ENCODE measurements at places on chromosomes 3 and 15. TPM values are rescaled to one million over a fixed set of nuclear protein-coding genes. Genes with fewer than 3 reads are reported as not detected.

DNA sequence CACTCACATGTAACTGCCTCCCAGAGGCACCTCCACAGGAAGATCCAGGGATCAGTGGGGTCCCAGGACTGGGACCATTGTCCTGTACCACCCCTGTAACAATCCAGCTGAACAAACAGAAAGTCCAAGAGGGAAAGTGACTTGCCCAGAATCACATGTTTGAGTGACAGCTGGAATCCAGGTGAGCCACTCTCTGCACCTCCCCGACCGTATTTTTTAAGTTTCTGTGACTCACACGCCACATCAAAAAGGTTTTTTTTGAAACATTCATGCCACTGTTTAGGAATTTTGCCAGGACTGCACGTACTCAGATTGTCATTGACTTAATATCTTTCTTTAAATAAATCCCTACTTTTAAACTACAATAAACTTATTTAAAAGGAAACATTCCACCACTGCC is 9.8 kb upstream of the SLC6A1 start:
- DNase-seq = no peak

Gene SUCNR1
- not detected for total RNA-seq

DNA sequence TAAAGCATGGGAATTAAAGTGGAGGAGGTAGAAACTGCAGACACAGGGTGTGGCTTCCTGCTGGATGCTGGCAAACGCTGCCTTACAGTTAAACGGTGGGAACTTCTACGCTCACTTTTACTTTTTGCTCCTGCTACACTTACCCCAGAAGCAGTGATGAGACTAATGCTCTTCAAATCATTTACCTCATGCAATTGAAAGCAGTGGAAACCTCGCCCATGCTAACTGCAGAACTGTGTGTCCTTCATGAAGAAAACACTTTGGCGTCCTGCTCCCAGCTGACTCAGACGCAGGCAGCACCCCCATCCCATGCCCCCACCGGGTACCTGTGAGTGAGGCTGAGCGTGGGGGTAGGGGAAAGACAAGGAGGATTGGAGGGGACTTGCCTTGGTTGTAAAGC is 31.8 kb downstream of the UPK1B start:
- DNase-seq = no peak

- DNase-seq = no peak
Observed at GRCh38 chr3:108295421-108296175, 750 bp upstream of the HHLA2 start.

GRCh38 chr3:197540961-197541377 is 14.8 kb downstream of the BDH1 start:
- DNase-seq = no peak

DNA sequence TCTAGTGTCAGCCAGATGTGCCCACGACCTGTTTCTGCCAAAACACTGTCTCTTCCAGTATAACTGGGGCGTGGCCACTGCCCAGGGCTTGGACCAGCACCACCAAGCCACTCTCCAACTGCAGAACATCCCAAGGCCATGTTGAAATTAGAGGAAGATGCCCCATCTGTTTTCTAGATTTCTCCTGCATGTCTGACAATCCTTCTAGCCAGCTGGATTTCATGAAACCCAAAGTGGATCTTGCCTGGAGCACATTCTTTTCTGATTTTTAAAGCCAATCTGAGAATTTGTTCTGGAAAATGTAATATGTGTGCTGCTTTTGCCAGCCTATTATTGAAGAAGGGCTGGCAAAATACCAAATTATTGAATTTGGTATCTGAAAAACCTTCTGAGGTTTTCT is 182.5 kb downstream of the SLCO3A1 start:
- no peak for DNase-seq

DNA sequence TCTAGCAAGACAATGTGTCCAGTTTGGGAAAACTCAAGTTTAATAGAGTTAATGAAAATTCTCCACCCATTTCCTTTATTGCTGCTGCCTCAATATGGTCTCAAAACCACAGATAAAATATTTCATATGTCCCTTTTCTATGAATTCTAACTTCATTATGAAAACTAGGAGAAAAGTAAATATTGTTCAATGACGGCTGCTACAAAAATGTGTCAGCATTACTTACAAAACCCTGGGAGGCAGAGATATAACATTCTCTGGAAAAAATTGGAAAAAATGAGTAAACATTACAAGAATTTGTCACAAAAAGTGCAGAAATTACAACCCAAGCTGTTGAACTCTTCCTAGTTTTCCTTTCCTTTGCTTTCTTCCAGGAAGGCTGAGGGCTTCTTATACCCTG is 22.2 kb upstream of the FBN1 start:
- DNase-seq = no peak

Gene GFM1
- 131 TPM for total RNA-seq

- DNase-seq = no peak
Observed at GRCh38 chr15:68525815-68526214, 53.0 kb upstream of the CORO2B start.

GRCh38 chr15:38130205-38130567 is 122.5 kb upstream of the SPRED1 start:
- DNase-seq = no peak

- DNase-seq = no peak
Observed at GRCh38 chr3:186680869-186681268, 15.1 kb downstream of the HRG start.

- no peak for DNase-seq
Observed at GRCh38 chr15:96354731-96355567, 24.4 kb downstream of the NR2F2 start.

DNA sequence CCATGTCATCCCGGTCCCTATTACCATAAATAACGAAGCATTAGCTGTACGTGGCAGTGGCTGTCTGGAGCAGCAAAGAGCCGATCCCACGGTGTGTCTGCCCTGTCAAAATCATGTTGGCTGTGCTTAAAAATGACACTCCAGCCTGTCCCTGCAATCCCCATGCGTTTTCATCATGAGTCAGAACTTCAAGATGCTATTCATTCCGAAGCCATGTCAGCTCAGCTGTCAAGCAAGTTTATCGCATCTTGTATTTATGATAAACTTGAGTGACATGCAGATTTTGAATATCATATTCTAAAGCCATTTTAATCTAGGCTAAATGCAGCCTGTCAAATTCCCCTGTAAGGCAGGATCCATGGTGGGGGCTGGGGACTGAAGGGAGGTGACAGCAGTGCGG is 152.4 kb downstream of the TJP1 start:
- no peak for DNase-seq

DNA sequence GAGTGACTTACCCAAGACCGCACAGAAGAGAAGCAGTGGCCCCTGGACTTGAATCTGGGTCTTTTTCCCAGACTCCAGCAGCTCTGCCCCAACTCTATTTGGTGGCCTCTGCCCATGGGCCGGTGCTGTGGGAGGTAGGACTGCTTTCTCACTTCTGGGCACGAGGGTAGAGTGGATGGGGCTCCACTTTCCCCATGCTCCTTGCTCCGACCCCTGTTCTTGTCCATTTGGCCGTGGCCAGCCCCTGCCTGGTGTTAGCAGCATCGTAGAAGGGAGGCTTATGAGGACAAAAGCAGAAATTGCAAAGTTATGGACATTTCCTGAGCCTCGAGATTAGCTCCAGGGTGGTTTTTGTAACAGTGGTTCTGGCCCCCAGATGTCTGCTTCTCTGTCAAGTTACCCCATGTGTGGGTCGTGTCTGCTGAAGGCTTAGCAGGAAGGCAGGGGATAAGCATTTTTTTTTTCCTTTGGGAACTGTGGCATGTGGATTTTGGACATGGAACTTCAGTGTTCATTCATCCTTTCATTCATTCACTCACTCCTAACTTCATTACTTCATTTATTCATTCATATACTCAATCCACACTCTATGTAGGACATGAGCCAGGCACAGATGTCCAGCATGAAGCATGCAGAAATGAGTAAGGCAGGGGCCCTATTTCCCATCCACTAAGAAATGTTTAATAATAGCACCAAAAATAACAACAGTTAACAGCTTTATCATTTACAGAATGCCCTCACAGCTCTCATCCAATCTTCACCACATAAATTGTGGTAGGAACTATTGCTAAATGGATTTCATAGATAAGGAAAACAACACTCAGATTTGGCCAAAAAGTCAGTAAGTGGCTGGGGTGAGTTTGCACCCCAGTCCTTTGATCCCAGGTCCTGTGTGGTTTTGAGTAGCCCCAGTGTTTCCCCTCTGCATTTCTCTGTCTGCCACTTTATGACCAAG is 180.5 kb downstream of the OPA1 start:
- DNase-seq = no peak
